Fibroblast of pulmonary artery (primary cell): ENCODE measurements at places on chromosomes 2 and 18.
A peak's percentile ranks its signal among the peaks of the same experiment; 100 is the strongest.

DNA sequence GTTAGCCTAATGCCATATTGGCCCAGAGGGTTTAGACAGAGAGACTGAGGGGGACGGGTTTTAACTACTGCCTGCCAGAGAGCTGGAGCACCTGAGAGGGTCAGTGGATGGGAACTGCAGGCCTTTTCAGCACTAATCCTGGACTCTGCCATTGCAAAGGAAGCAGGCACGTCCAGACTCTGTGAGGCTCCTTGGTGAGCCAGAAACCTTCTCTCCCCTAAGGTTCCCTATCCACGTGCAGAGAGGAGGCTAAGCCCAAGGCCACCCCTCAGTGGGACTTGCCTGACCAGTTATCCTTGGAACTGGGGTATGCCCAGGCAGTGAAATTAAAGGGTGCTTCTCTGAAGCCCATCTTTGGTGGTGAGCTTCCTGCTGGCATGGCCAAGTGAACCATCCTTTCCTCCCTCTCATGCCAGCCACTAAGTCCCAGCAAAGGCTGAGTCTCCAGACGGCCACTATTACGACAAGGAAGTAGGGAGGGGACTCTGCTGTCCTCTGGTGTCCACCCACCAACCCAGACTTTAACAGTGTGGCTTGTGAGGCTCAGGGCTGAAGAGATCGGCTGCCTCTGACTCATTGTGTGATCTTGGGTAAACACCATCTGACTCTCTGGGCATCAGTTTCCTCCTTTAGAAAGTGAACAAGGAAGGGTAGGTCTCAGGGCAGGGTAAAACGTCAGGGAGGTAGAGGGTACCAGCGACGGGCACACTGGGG is 3.9 kb upstream of the MLPH start:
- peak; percentile 72 for DNase-seq

DNA sequence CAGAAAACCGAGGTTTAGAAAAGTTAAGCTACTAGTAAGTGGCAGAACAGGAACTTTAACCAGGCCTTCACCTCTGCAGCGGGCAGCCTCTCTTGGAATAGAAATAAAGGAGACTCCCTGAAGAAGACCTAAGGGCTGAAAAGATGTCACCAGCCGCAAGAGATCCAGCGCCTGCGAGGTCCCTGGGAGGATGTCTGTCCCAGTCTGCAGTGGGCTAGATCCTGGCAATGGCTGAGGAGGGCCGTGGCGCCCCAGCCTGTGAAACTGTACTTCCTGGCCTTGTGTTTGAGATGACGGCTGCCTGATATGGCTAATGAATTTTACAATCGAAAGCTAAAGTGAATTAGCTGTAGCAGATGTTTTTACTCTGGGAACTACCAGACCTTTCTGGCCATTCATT is 300.6 kb upstream of the SALL3 start:
- no peak for DNase-seq

GRCh38 chr2:123530004-123530403 is 495.1 kb upstream of the CNTNAP5 start:
- DNase-seq, result no peak

DNA sequence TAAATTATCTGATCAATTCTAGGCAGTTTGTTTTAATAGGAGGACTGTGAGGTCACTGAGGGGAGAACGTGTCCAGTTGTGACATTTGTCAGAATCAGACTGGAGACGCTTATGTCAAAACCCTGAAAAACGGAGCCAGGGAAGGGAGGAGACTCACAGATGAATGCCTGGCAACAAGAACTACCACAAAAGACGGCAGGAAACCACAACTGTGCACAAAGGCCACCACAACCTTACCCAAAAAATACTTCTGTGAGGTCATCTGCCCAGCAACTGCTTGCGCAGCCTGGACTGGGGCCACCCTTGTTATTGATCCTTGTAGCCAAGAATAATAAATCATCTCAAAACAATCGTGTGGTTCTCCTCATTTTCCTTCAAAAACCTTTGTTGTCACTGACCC is 173.0 kb upstream of the ALKAL2 start:
- DNase-seq, result no peak

- no peak for DNase-seq
Observed at GRCh38 chr2:233092432-233093165, 32.5 kb downstream of the INPP5D start.

DNA sequence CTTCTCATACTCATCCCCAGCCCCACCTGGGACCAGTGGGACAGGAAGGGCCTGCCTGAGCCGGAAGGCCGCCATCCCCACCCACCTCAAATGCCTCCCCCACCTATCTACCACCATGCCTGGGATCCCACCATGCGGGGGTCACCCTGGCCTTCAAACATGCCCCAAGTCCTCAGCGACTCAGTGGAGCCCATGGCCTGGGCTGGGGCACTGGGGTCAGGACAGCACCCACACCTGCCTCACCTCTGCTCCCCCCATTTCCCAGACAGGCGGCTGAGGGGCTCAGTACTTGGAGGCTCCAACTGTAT is 7.6 kb downstream of the INHBB start:
- DNase-seq, result no peak

- DNase-seq, result no peak
Observed at GRCh38 chr2:164979113-164979512, 23.8 kb upstream of the SLC38A11 start.

DNA sequence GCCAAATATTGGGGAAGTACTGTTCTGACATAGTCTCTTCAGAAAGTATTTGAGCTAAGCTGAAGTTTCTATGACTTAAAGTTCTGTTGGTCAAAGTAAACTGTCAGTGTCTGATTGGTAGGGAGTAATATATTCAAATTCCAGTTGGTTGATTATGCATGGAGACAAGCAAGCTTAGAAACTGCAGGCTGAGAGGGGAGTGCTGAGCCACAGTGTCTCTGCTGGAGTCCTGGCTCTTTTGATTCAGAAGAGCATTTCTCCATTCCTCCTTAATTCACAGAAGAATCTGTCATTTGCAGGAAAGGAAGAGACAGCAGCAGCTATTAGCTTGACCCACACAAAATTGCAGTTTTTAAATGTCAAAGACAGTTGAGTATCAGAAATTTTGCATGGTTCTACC is 201.4 kb upstream of the TMEM200C start:
- no peak for DNase-seq

- no peak for DNase-seq
Observed at GRCh38 chr18:50749421-50749820, 70.4 kb downstream of the MRO start.

DNA sequence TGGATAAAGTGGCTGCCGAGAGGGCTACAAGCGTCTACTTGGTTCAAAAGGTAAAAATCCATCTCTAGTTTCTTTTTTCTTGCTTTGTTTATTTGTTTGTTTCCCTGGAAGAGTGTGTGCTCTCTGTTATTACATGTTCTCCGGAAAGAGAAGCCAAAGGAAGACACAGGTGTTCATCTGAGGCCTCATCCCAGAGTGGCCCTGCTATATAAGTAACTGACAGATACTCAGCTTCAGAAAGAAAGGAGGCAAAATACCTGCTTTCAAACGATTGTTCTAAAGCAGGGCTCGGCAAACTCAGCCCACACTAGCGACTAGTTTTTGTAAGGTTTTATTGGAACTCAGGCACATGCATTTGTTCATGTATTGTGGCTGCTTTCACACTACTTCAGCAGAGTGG is 140.0 kb upstream of the ALPP start:
- no peak for DNase-seq
